ENCODE measurements at places on chromosomes 11 and 22.

GRCh38 chr11:57263351-57263750 lies 26.3 kb upstream of the APLNR start:
- no peak for DNase-seq

DNA sequence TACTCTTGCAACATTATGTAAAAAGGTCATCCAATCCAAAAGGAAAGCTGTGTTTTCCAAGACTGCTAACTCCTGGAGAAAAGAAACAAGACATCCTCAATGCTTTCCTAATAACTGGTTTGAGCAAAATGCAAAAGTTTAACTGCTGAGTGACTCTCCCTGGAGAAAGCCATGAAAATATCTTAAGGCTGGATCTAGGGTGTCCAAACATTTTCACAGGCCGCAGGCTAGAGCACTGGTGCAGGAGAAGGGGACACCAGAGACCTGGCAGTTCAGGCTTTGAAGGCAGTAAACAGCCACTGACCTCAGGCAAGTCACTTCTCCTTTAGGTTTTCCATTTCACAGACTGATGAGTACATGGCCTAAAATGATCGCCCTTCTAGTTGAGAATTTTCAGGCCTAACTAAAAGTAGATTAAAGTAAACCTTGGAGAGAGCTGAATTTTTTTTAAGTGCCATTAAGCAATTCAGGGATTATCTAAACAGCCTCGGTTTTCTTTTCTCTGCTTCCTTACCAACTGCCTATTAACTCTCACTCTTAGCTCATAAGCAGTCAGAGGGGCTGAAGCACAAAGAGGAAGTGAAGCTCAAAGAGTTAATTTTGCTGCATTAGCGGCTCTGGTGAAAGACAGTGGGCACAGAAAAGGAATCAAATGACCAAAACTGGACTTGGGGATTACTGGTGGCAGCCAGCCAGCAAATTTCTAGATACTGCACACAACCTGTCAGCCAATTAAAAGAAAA lies 2.3 kb downstream of the CHKA start:
- DNase-seq = no peak

- no peak for DNase-seq
These were observed 35.6 kb downstream of the KCNC1 start for GRCh38 chr11:17770048-17770652.

- no peak for DNase-seq
These were observed 78.4 kb downstream of the MUC15 start for GRCh38 chr11:26493616-26494015.

DNA sequence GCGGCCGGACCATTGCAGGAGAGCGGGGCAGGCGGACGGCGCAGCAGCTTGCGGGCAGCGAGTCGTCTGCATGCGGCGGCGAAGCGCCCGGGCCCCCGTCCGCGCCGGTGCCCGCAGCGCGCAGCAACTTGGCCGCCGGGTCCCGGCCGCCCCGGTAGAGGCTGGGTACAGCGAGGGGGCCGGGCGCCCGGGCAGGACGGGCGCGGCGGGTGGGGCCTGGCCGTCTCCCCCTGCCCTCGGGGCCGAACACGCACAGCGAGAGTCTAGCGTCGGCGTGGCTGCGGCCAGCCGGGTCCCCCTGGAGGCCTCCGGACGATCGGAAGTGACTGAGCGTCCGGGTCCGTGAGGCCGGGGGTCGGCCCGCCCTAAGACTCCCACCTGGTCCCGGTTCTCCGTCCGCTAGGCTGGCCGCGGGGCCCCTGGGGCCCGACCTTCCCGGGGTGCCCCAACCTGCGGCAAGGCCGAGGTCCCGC lies 775 bp upstream of the TRABD start:
- DNase-seq = no peak

- DNase-seq = no peak
These were observed 3.6 kb downstream of the NHERF4 start for GRCh38 chr11:119188887-119189286.

GRCh38 chr11:70713988-70714665 lies 315.8 kb downstream of the CTTN start:
- DNase-seq = no peak

- DNase-seq = no peak
These were observed 41.0 kb downstream of the FDX1 start for GRCh38 chr11:110470716-110471115.

DNA sequence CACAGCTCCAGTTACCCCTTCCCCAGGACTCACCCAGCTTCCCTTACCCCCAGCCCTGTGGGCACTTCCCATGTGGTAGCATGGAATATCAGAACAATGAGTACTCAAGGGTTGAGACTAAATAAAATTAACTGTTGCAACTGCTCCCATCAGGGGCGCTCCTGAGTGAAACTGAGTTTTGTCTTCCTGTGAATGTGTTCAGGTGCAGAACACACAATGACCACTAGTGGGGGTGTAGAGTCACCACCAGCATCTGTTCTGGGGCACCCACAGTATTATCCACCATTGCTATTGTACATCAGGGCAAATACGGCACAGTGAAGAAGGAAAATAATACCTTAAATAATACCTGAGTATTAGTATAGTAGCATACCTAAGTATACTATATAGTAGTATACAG lies 689.7 kb downstream of the TBC1D22A start:
- DNase-seq = no peak

GRCh38 chr11:61762798-61763197 lies 10.4 kb downstream of the MYRF start:
- DNase-seq = no peak

DNA sequence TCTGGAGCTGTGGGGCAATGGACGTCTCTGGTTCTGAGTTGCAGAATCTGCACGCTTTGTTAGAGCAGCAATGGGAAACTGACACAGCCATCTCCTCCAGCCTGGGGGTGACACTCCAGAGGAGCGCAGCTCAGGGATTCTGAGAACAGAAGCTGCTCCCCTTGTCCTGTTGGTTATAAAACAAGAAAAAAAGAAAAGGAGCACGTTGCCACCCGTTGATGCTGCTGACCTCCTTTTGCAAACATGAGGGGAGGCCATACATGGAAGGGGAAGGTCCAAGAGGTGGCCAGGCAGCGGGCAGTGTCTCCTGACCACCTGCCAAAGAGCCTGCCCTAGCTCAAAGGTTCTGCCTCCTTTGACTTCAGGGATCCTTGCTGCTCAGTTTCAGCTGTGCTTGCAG lies 61.0 kb downstream of the SPATA19 start:
- no peak for DNase-seq

GRCh38 chr11:65927904-65928397 lies 8.7 kb downstream of the DRAP1 start:
- peak; percentile 90 for DNase-seq

- no peak for DNase-seq
These were observed 90.3 kb downstream of the C11orf87 start for GRCh38 chr11:109512249-109512648.

GRCh38 chr11:115347106-115347505 lies 157.1 kb downstream of the CADM1 start:
- no peak for DNase-seq

- DNase-seq = no peak
These were observed 450.4 kb downstream of the BRD1 start for GRCh38 chr22:49377306-49377705.

DNA sequence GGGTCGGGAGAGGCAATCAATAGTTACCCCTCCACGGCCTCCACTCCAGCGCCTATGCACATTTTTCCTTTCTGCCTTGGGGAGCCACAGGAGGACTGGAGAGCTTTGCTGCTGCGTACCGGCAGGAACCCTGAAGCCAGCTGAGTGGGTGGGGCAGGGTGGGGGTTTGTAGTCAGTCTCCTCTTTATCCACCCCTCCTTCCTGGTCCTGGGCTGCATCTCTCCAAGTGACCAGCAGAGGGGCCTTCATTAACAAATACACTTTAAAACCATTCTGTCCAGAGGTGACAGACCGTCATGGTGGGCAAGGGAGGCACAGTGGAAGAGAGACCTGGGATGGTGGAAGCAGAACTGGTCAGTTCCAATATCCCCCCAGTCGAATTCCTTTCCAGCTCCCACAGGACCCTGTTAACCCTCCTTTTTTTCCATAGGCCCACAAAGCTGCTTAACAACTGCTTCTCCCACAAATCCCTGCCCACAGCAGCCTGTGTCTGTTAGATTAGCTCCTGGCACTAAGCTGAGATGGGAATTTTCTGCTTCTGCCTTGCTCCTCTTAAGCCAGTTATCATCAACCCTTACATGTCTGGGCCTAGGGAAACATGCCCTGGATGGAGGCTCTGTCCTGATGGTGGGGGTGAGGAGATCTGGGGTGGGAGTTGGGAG lies 3.9 kb upstream of the ABCG4 start:
- peak; percentile 25 for DNase-seq

GRCh38 chr11:83116015-83116641 lies 40.8 kb upstream of the PCF11 start:
- DNase-seq = no peak
